ENCODE measurements at places on chromosomes 11 and 22.

DNA sequence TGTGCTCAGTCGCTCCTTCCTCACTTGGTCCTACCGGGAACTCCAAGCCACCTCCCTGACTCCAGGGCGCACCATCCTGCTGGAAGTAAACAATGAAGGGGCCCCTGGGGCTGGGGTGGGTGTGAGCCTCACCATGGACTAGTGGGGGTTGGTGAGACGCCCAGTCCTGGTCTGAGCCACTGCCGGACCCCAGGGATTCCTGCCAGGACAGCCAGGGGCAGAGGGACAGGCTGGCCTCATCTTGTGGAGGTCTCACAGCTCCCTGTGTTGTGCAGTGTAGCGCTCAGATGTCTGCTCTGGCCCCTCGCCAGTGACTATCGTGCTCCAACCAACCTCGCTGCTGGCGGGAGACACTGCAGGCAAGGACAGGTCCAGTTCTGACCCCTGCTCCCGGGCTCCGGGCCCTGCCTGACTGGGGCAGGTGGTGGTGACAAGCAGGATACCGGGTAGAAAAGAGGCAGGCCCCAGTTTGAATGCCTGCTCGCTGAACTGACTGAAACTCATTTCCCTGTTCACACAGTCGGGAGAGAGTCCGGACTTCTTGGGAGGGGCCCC, 1021.4 kb downstream of the BRD1 start:
- DNase-seq = no peak

DNA sequence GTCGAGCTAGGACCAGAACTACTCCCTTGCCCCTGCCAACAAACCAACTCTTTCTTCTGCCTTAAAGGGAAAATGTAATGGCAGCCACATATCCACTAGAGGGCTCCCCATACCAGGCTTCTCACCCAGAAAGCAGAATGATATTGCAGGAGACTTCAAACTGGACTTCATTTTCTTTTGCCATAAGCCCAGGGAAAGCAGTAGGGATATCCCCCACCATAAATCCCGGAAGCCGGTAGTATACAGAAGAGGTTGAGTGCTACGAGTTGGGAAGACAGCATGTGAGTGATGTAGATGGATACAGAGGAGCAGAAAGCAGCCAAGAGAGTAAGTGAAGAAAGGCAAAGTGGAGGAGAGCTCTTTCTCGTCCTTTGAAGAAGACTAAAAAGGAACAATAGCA, 12.1 kb downstream of the PLAAT5 start:
- DNase-seq = peak; percentile 86

- no peak for DNase-seq
Measured at GRCh38 chr22:24051568-24051967, 40.5 kb downstream of the CABIN1 start.

- DNase-seq = no peak
Measured at GRCh38 chr22:50238755-50239154, 6.1 kb downstream of the TUBGCP6 start.

DNA sequence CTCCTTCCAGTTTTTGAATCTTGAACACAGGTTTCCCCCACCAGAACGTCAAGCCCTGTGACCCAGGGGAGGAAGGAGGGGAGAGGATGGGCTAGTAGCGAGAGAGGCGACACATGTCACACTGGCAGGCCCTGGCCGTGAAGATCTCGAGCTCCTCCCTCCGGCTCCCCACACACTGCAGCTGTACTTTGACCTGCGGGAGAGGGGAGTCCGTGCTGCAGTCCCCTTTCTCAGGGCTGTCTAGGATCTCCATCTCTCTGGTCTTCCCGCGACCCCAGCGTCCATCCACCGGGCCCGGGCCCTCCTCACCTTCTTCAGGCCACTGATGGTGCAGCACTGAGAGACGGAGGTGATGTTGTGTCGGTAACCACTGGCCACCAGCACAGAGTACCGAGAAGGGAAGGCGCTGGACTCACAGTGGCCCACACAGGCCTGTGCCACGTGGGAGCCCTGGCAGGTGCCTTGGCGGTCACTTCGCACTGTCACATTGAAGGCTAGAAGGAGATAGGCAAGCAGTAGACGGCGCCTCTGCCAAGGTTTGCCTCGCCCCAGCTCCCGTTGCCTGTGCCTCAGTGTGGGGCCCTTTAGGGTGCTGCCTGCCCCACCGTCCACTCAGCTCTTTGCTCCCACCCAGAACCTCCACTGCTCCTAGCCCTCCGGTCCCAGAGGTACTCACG, 873 bp downstream of the GPHA2 start:
- no peak for DNase-seq

GRCh38 chr22:48856308-48856615, 971.4 kb downstream of the BRD1 start:
- DNase-seq = no peak

GRCh38 chr22:42560781-42561180, 7.0 kb downstream of the SERHL2 start:
- DNase-seq = no peak

DNA sequence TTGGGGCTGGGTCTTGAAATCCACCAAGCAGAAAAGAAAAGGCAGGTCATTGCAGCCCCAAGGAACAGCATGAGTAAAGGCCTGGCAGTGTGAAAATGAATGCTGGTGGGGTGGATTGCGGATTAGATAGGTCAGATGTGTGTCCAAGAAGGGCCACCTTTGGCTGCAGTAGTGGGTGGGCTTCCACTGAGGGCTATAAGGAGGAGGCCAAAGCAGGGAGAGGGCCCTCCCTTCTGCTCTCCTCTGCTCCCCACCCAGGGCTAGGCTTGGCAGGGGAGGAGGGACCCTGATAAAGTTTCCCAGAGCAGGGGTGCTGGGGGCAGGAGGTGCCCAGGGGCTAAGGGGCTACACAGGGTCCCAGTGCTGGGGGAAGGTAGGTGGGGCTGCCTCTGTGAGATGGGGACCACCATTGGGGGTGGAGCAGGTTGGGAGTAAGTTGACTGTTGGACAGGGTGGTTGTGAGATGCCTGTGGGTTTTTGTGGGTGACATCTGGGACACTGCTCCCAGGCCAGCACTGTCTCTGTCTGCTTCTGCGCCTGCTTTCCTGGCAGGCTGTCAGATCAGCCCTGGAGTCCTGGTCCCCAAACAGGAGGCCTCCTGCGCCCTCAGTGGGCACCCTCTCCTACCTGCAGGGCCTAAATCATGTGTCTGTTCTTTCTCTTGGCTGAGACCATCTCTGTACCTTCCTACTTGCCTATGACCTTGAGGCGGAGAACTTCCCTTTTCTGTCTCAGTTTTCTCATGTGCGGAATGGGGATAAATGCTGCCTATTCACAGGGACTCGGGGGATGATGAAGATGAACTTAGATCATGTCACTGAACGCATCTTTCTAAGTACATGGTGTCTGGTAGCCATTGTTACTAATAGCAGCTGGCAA, 1.9 kb downstream of the CAPN5 start:
- DNase-seq = no peak

Data from midbrain (tissue), 1 donor.